Activated naive CD4-positive, alpha-beta T cell treated with anti-CD3 and anti-CD28 coated beads, Interleukin-2, amount 50 U/mL, for 16 hours (primary cell): ENCODE measurements at places on chromosomes 11 and 22.

- DNase-seq, result no peak
Measured at GRCh38 chr22:39365492-39365780, 15.6 kb downstream of the SYNGR1 start.

DNA sequence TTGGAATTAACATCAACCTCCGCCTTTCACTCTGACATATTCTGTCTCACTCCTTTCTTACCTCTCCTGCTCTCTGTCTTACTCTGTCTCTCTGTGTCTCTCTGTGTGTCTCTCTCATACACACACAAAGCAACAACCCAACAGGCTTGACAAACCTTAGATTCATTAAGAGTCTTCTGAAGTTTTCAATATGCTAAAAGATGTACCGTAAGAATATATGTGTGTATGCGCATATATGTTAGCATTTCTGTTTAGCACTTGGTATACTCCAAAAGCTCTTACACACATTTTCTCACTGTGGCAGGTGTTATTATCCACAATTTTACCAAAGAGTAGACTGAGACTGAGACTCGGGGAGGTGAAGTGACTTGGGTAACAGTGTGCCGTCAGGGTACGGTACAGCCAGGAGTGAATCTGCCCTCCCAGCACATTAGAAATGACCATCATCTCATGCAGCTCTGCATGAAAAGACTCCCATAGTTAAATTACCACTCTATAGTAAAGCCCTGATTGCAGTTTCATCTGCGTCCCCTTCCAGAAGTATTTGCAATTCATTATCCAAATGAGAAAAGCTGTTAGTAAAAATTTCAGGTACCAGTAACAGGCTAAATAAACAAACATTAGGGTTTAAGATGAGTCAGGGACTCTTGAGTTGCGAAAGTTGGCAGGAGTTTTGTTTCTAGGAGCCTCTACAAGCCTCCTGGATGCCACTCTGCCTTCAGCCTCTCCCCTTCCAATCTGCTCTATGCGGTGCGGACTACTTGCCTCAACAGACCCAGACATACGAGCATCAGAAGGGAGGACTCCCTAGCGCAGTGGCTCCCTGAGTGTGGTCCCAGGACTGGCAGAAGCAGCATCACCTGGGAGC is 195.2 kb upstream of the TMEM45B start:
- no peak for DNase-seq

DNA sequence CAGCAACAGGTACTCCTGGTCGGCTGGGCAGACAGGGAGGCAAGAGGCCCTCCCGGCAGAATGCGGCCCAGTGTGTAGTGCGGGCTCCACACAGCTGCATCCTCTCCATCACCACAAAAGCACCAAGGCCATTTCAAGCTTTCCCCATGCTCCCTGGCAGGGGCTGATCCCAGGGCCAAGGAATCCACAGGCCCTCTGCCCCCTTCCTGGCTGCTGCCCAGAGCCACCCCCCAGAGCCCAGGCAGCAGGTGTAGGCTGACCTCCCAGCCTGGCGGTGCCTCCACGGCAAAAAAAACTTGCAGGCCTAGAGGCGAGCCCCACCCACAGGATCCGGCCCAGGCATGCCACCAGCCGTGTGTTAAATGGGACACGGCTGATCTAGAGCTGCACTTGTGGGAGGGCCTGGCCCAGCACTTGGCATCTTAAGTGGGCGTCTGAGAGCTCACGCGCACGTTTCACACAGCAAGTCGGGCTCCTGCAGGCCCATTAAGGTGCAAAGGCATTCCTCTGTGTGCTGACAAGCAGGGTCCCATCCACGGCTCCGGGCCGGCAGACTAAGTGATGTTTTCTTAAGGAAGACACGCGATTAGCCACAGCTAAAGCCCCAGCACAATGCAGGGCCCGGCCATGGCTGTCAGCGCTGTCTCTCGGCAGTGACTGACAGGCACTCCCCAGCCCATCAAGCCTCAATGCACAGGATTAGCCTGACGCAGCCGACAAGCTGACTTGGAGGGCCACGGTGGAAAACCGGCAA is 19.8 kb upstream of the GNB1L start:
- peak; percentile 39 for DNase-seq

GRCh38 chr11:2233693-2234455 is 36.5 kb downstream of the ASCL2 start:
- no peak for DNase-seq

DNA sequence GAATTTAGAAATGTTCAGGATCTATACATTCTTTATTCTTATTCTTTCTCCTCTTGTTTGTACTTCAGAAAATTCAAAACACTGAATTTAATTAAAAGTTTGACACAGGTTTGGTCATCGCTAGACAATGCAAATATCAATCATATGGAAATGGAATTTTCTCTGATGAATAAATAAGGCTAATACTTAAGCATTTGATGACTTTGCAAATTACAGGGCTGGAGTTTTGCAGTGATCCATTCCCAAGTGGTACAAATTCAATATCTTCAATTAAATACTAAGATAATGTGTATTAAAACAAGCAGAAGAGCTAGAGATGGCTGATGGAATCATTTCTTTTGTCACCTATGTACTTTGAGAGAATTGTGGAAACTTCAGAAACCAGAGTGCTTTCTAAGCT is 439.6 kb downstream of the DYNC2H1 start:
- DNase-seq, result no peak

GRCh38 chr11:78446210-78446609 is 28.6 kb upstream of the GAB2 start:
- no peak for DNase-seq

- DNase-seq, result no peak
Measured at GRCh38 chr11:95302211-95302610, 71.2 kb upstream of the SESN3 start.

GRCh38 chr22:35092406-35092805 is 26.4 kb downstream of the ISX start:
- no peak for DNase-seq

DNA sequence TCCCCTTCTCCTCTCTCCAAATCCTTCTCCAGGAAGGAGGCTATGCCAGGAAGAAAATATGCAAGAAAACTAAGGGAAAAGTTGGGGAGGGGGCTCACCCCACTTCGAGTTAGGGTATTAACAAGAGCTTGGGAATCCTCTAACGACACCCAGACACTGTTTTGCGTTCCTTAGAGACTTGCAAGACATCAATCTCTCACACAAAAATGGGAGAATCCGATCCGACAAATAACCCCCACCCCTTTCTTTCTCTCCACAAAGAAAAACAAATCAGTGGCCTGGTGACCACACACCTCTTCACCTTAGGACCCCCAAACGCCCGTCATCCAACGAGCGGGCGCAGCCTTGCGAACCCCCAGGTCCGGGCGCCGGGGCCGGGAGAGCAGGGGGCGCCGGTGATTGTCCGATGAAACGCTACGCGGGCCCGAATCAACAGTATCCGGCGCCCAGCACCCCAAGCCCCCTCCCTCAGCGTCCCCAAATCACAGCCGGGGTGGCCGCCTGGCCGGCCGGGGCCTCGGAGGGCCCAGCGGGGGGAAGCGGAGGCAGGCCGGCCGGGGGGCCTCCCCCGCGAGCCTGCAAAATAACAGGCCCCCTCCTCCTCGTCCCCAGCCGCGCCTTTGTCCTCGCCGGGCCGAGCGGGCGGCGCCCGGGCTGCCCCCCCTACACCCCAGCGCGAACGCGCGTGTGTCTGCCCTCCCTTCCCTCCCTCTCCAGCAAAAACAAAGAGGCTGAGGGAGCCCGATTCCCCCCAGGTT is 690 bp downstream of the CSNK1E start:
- DNase-seq, result peak; percentile 60

DNA sequence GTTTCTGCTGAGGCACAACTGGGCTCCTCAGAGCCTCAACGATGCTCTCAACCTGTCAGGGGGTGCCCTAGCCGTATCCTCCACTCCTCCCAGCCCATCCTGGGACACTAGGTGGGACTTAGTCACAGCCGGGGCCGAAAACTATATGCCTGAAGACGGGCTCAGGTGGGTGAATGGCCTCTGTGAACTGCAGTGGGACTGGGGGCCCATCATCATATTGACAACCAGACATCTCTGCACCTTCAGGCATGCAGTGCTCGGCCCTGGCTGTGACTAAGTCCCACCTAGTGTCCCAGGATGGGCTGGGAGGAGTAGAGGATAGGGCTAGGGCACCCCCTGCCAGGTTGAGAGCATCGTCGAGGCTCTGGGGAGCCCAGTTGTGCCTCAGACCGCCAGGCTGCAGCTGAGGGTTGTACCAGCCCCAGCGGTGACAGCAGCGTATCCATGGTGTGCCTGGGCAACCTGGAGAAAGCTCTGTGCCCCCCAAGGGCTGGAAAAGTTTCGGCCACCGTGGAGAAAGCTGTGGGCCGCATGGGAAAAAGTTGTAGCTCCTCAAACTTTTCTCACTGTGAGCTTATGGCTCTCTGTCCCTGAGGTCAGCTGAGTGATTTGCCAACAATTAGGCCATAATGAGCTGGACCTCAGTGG is 88.9 kb downstream of the RRM1 start:
- no peak for DNase-seq

GRCh38 chr11:86869531-86869930 is 69.2 kb downstream of the PRSS23 start:
- DNase-seq, result no peak

DNA sequence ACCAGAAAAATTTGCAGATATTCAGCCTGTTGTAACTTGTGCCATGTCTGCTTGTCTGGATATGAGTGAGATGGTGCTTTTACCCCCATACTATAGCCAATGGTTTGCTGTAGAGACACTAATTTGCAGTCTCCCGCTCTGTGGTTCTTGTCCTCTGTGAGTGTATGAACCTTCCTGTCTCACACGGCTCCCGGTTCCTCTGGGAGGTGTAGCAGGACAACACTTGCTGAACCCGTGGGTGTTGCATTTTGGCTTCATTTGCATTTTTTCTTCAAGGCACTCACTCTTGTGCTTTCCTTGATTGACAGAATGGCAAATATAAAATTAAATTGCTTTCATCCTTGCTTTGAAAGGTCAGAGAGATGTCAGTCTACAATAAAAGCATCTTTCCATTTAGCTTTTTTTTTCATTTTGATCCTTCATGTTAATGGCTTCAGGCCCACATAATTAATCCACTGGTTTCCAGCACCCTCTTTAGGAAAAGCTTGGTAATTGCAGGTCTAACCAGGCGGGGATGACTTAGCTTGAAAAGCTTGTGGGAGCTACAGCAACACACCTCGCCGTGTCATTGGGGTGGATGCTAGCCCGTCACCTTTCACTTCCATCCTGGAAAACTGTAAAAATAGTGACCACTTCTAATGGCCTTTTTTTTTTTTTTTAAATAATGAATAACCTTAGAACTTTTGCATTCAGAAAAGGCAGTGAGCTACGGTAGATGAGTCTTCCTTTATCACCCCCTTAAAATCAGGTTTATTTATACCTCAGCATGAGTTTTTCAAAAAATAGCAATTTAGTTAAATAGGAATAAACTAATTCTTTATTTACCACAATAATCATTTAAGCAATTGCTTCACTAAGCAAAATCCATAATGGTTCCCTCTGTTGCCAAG is 27.4 kb upstream of the ST14 start:
- DNase-seq, result peak; percentile 33
